ENCODE measurements at places on chromosomes 16 and 17. TPM values are rescaled to one million over a fixed set of nuclear protein-coding genes. Genes with fewer than 3 reads are reported as not detected.
A peak's percentile ranks its signal among the peaks of the same experiment; 100 is the strongest.

GPR179 gene
- total RNA-seq: not detected

CCL15 gene
- total RNA-seq: not detected

RAB26 gene
- total RNA-seq: not detected

CPSF4L gene
- total RNA-seq: not detected

GLIS2 gene
- total RNA-seq: 0.71 TPM

- no peak for DNase-seq
These were observed 1.4 kb upstream of the SLFN5 start for GRCh38 chr17:35241520-35241919.

DNA sequence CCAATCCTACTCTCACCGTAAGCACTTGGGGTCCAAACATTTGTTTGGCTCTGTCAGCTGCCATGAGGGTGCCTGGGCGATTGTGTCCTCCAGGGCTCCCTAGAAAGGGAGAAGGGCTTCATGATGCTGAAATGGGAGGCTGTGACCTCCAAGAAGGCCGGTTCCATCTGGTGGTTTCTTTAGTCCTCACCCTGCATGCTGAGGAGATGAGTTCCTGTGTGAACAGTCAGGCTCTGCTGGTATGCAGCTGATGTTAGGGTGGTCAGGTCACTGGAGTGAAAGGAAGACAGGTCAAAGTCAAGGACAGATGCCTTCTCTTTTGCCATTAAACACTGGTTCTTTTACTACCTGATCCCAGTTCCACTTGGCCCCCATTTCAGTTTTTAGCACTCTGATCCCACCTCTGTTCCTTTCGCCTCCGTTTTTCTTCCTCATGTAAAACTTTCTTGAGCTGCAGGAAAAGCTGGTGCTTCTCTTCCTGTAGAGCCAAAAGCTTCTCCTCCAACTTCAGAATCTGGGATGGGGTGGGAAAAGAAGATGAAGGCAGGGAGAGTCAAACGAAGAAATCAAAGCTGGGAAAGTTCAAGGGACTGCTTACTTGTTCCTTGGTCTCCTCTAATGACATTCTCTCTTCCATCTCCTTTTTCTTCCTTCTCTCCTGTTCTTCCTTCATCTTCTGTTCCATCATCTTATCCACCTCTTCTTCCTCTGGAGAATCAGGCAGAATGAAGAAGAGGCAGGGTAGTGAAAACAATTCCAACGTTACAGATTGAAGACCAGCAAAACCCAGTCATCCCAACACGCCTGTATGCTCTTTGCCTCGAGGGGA is 1.1 kb downstream of the GPS2 start:
- no peak for DNase-seq

- DNase-seq: no peak
These were observed 52.9 kb downstream of the ANKRD11 start for GRCh38 chr16:89437251-89437987.

- DNase-seq: no peak
These were observed 96.5 kb upstream of the AKTIP start for GRCh38 chr16:53599548-53599947.

DNA sequence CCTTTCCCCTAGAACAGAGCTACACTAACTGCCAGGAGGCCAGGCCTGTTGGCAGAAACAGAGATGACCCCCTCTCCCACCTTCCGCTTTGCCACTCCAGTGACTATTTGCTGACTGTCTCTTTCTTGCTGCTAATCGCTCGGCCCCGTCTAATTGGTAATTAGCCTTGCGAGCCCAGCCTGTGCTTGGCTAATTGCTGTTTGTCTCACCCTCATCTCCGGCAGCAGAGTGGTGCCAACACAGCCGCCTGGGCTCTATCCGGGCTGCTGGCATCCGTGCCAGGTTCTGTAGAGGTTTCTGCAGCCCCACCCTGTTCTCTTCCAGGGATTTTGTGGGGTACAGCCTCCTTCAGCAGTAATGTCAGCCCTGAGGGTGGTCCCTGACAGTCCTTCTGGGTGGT is 27.4 kb upstream of the PHB1 start:
- no peak for DNase-seq

- no peak for DNase-seq
These were observed 9.8 kb upstream of the RNF157 start for GRCh38 chr17:76250141-76250540.

- no peak for DNase-seq
These were observed 276.2 kb upstream of the IRX5 start for GRCh38 chr16:54654429-54654828.

- no peak for DNase-seq
These were observed 107.0 kb upstream of the CACNG3 start for GRCh38 chr16:24149102-24149501.

- no peak for DNase-seq
These were observed 21.2 kb downstream of the METTL9 start for GRCh38 chr16:21620592-21620991.

DNA sequence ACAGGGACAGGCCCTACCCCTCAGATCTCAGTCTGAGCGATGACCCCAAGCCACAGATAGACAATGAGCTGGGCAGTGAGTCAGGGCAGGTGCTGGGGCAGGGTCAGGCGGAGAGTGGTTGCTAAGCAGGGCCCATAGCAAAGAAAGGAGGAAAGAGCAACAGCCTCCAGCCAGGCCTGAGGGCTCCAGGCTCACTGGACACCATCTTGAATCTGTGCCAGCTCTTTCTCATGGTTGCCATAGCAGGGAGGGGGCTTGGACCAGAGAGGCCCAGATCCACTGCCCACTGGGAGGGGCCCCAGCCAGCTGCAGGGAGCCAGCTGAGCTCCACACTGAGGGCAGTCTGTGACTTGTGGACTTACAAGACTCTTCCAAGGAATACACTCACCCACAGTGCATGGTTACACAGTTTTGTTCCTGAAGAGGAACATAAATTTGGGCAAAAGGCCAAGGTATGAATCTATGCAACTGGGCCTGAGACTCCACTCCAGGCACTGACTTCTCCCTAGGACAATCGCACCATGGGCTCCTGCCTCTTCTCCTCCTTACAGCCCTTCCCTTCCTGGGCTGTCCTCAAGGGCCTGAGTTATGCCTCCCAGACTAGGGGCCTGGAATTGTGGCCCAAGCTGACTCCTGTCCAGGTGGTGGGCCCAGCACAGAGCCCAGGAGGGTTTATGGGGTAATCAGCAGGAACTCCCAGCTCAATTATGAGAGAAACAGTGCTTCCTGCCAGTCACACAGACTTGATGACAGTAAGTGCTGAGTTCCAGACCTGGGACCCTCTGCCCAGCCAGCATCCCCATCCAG is 59.9 kb downstream of the BEAN1 start:
- peak; percentile 32 for DNase-seq

GRCh38 chr17:4800462-4801196 is 1.5 kb downstream of the C17orf114 start:
- DNase-seq: no peak

DNA sequence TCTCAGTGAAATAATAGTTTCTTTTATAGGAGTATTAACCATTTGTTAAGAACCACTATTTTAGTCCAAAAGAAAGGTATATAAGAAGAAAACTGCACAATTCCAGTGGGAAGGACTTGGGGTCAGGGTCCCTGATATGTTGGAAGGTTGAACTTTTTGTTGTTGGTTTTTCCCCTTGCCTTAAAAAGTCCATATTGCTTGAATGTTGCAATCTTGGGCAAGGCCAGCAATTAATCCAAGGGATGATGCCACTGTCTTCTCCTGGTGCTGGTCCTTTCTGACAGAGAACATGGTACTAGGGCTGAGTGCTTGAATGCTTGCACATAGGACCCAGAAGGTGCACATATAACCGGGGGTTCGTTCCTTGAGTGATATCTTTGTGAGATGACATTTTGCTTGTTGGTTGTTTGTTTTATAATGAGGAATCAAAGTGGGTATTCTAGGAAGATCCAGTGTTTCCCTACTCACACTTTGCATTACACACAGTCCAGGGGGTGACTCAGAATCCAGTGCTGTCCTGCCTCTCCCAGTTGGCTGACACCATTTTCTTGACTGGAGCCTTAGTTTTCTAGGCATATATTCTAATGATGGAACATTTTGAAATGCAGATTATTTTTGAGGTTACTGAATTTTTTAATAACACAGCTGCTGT is 54.9 kb downstream of the SIAH1 start:
- DNase-seq: no peak

DNA sequence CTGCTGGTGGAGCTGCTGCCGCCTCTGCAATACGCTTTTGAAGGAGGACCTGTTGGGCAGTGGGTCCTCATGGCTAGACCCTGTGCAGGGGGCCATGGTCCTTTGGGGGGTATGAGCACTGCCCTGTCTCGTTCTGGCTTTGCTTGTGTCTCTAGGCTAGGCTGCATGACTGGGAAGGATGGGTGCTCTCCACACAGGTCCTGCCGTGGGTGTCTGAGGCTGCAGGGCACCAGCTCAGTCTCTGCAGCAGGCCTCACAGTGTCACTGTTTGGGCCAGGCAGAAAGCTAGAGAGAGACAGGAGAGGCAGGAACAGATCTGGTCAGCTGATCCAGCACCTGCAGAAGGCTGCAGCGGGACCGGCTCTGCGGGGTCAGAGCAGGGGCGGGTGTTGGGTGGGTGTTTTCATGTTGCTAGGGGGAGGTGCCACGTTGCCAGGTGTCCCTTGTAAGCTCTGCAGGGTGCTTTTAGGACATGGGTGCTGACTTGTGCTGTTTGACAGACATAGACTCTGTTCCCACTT is 111.4 kb downstream of the SNX29 start:
- DNase-seq: no peak

GRCh38 chr16:3938471-3938842 is 57.9 kb upstream of the CREBBP start:
- no peak for DNase-seq

DNA sequence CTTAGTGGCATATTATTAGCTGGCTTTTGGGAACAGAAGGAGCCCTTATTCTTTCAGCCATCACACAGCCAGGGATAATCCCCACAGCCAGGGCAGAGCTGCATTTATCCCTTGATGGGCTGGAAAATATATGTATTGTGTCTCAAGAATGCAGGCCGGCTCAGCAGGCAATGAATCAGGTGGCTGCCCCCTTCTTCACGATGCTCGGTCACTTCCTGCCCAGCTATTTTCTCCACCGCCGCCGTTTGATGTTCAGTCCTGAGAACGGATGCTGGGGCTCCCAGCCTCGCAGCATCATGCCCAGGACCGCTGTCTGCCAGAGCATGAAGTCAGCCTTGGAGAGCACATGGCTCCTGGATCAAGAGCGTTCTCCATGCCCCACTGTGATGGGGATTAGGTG is 4.3 kb upstream of the MYH3 start:
- no peak for DNase-seq

DNA sequence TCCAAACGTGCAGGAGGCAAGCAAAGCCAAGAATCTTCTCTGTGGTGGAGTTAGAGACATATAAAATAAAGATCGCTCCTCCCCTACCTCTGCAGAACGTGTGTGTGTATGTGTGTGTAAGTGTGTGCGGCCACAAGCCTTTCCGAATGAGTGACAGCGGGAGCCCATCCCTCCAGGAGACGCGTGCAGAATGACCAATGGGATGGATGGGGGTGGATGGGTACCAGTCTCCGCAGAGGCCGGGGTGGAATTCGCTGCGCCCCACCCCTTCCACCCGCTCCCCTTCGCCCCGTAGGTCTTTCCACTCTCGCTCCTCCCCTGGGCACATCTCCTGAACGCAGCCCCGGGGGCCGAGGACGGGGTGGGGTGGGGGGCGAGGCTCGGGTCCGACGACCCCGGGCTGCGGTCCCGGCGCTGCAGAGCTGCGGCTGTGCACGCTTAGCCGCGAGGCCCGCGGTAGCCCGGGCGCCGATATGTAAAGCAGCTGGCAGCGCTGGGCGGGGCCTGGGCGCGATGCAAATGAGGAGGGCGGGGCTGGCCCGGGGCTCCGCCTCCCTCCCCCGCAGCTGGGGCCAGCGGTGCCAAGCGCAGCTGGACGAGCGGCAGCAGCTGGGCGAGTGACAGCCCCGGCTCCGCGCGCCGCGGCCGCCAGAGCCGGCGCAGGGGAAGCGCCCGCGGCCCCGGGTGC is at the start of gene PRKCB:
TSS of gene PRKCB (plus strand) at position 594 of the 688 bp plus-strand sequence.
- peak; percentile 73 for DNase-seq

DNA sequence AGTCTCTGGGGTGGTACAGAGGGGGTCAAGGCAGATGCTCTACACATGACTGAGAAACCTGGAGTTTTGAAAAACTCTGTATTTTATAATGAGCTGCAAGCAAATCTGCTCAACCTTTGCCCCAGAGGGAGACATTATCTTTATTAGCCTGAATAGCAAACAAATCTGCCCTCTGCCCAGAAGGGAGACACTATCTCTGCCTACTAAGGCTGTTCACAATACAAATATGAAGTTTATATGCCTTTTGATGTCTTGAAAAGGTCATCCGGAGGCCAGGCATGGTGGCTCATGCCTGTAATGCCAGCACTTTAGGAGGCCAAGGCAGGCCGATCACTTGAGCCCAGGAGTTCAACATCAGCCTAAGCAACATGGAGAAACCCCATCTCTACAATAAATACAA is 11.0 kb upstream of the XYLT1 start:
- no peak for DNase-seq

GRCh38 chr17:48134912-48135480 is 27.4 kb downstream of the SNX11 start:
- DNase-seq: no peak

DNA sequence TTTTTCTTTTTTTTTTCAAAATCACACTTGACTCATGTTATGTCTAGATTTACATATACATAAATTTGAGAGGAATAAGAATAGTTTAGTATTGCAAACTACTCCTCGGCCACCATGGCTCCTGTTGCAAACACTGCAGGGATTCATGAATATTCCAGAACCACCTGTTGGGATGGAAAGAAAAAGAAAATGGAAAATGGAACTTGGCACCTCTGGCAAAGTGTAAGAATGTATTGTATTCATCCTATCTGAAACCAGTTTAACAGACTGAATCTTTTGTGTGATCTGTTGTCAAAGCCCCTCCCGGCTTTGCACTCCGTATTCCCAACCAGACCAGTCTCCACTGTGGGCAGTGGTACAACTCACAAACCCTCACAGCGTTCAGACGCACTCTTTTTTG is 124.4 kb downstream of the SPECC1 start:
- DNase-seq: no peak

Measured in SJSA1 (cell line).